ENCODE measurements at places on chromosomes 6 and 20. TPM values are rescaled to one million over a fixed set of nuclear protein-coding genes. Genes with fewer than 3 reads are reported as not detected.

TREML1 gene
- 2.5 TPM for total RNA-seq

TGIF2 gene
- 16.8 TPM for total RNA-seq

LY6G6C gene
- total RNA-seq: not detected

DNMT3B gene
- total RNA-seq: 0.84 TPM

DNA sequence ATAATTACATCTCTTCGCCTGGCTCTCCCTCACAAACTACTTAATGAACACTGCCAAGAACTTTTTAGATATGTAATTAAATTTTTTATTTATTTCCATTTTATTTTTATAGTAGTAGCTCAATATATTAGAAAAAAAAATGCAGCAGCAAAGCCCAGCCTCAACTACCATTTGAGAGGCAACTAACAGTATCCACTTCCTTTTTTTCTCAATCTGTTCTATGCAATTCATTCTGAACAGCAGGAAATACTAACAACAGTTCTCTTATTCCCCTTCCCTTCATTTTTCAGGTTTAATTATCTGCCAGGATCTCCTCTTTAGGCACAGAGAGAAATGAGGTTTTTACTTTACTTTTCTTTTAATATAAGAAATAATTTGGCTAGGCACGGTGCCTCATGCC is 112.7 kb downstream of the ZNF217 start:
- H3K27ac ChIP-seq: no peak overlapping the region
- H3K27me3 ChIP-seq: no peaks in the 10 kb centered on the region

- DNase-seq: no peak
- H3K27ac ChIP-seq: no peak overlapping the region
- no peaks in the 10 kb centered on the region for H3K4me1 ChIP-seq
- H3K27me3 ChIP-seq: no peaks in the 10 kb centered on the region
Observed at GRCh38 chr6:12369781-12370262, 79.7 kb downstream of the EDN1 start.

DNA sequence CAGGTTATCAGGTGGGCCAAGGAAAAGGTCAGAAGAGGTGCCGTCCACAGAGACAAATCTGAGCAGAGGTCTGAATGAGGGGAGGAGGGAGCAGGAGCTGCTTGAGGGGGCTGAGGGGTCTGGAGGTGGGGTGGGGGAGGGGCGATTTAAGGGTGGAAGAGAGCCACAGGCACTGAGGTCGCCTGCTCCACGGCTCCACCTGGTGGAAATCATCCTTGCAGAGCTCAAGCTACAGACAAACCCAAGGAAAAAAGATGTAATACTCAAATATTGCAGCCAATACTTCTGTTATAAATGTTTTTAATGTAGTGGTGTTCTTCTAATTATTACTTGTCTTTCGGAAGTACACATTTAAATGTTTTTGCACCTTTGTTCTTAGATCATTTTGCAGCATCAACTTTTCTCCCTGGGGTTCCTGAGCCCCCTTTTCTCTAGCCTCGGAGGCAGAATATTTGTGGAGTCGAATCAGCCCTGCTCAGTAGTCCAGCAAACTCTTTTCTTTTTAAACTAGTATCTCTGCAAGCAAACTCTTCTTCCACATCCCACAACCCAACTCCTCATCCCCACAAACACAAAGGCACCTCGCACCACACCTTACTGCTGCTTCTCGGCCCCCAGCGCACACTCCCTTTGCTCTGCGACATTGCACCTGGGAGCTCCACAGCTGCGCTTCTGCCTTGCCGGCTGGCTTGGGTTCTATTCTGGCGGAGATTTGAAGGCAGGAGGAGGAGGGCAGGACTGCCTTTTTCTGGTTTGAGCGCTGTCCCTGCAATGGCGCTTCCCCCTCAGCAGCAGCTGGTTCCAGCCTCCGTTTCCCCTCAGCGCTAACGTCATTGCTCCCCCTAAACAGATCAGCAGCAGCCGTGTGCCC is 51.0 kb upstream of the TFAP2A start:
- no peaks in the 10 kb centered on the region for H3K4me1 ChIP-seq
- H3K27ac ChIP-seq: no peak overlapping the region

- H3K4me1 ChIP-seq: no peaks in the 10 kb centered on the region
- no peak overlapping the region for H3K27ac ChIP-seq
- no peaks in the 10 kb centered on the region for H3K27me3 ChIP-seq
- H3K4me3 ChIP-seq: no peak overlapping the region
Observed at GRCh38 chr20:5920581-5920980, 29.8 kb downstream of the TRMT6 start.
